ENCODE measurements at places on chromosomes 1 and 21.

GRCh38 chr1:172494166-172494565 lies 38.8 kb upstream of the SUCO start:
- no peak for DNase-seq

DNA sequence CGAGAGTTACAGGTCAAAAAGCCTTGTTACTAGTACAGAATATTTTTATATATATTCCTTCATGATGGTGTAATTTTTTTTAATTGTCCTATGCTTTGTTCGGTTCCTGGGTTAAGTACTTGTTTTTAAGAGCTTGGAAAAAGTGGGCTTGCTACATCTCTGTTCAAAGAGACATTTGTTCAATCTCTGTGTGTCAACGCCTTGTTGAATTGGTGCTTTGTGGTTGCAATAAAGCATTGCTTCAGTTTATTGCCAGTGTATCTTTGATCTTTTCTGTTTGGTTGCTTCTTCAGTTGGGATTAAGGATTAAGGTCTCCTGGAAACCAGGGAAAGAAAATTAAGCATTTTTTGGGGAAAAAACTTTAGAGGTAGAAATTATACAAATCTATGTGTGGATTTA lies 47.7 kb upstream of the DNASE2B start:
- DNase-seq, result no peak

DNA sequence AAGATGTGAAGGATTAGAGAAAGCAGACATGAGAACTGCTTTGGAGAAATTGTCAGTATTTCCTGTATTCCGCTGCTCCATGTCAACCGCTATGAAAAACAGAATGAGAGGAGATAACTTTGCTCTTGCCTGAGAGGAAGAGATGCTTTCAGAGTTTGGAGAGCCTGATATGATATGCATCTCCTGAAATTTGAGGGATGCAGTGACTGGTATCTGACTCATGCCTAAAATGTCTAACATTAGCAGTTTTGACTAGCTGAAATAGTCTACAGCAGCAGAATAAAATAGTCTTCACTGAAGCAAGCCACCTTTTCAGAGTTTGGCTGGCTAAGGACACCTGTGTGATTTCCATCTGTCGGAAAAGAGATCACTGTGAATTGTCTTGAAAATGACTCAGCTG lies 165.8 kb upstream of the LRRC7 start:
- DNase-seq, result no peak

DNA sequence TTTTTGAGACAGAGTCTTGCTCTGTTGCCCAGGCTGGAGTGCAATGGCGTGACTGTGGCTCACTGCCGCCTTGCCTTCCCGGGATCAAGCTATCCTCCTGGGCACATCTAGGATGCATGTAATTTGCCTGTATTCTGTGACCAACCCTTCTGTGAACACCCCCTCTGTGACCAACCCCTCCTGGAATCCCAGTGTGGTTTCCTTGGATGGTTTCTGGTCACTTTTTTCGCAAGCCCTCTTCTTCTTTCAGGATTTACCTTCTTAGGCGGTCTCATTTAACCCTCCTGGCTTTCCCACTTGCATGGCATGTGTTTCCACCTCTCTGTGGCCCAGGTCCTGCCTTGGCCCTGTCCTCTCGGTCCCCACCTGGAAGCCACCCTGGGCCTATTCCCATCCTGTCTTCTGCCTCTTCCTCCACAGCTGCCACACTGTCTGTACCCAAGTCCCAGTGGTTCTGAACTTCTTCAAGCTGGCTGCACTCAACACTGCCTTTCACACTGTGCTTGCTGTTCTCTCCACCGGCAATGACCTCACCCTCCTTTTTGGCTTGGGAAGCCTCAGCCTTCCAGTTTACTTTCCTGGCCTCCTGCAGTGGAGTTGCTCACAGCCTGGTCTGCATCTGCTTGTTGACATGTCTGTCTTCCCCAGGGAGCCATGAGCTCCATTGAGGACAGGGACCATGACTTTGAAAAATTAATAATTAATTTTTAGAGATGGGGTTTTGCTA lies 57.0 kb downstream of the DISC1 start:
- DNase-seq, result no peak

- peak; percentile 90 for DNase-seq
These were observed 32.2 kb upstream of the EPB41 start for GRCh38 chr1:28882009-28882628.

DNA sequence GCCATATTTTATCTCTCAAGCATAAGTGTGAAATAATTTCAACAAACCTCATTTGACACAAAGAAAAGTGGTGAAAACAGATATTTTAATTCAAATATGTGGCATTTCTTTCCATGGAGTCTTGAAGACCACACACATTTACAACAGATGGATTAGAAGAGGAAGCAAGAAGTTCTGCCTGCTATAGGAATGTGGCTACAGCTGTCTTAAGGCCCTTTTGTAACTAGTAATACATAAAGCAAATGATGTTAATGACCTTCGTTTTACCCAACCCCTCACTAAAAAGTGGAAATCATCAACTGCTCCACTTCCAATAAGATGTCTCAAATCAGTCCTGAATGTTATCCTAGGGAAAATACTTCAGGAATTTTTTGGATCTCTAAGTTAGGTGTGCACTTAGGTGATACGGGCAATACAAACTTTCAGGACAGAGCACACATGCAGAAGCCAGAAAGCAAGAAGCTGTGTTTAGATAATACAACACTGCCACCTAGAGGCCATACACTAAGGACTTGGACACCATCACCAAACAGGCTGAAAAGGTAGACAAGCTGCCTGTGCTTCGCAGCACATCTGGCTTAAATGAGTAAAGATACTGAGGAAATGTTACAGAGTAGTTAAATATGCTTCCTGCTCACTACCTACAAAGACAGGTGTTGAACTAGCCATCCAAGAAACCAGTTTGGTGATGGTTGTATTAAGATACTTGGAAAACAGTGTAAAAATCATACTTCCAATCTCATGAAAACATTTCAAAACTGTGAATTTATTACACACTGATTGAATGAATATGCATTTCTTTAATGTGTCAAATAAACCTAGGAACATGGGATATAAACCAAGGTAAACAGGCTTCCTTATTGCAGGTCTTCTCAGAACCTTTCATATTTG lies 24.4 kb downstream of the RRAGC start:
- DNase-seq, result no peak

DNA sequence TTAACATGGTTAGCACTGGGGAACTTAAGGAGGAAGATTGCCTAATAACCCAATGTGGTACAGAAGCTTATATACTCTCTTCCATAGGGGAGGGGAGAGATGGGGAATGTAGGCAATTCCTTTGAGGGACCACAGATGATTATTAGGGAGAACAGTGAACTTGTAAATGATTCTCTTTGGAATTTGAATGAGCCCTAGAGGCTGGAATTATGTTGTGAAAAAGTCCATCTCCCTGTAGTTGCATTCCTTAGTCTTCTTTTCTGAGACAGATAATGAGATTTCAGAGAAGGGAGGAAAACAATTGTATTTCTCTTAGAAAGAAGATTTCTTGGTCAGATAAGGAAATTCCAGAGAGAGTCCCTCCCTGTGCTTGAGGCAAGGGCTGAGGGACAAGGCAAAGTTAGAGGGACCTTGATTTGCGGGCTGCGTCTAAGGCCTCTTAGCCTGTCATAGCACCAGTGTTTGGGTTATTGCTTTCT lies 89.0 kb upstream of the HMCN1 start:
- no peak for DNase-seq

DNA sequence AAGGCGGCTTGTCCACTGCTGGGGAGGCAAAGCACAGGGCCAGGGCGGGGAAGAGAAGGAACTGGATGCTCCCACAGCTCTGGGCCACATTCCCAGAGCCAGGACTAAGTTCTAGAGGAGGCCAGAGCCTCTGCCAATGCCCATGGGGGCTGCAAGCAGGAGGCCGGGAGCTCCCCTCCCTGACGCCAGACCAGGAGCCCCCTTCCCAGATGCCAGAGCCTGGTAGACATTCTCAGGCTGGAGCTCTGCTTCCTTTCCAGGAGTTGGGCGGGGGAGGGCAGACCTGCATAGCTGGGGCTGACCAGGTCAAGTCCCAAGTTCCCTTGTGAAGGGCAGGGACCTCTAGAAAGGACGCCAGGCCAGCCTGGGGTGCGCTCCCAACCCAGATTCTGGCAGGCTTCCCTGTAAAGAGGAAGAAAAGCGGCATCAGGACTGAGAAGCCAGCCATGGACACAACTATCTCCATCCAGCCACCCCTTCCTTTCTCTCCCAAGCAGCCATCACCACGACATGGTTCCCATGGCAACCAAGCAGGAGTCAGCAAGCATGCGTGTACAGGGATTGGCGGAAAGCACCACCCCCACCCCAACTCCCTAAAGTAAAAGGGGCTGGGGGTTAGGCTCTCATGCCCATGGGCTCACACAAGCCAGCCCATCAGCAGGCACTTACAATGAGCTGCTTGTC lies 13.4 kb downstream of the KIF21B start:
- DNase-seq, result no peak

DNA sequence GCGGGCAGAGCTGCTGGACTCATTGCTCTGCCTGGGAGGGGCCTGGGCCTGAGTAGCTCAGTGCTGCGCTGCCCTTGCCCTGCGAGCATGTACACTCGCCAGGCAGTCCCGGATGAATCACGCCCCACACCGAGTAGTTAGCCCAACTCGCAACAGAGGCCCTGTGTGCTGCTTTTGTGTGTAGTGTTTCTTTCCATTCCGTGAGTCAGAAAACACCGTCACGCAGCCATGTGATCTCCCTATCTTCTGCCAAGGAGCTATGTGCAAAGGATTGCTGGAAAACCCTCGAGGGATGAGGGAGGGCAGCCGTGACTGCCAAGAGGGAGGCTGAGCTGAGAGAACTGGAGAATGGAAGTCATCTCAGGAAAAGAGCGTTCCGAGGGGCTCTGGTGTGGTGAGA lies 37.3 kb downstream of the NENF start:
- DNase-seq, result peak; percentile 86

GRCh38 chr1:100769906-100770646 lies 50.5 kb downstream of the VCAM1 start:
- no peak for DNase-seq

DNA sequence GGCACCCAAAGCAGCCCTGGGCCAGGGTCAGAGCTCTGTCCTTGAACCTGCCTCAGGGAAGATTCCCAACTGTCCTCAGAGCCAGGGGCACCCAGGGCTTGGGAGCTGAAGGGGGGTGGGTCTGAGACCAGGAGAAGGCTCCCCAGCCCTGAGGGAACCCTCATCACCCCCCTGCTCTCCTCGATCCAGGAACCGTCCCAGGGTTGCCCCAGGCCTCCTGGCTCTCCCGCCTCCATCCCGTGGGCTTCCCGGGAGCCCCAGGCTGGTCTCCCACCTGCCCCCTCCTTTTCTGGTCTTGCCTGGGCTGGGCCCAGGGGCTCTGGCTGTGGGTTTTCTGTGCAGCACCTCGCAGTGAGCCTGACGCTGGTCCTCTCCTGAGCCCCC lies 6.7 kb upstream of the SAMD11 start:
- no peak for DNase-seq

- DNase-seq, result no peak
These were observed 344.9 kb upstream of the RUNX1 start for GRCh38 chr21:35394049-35394448.

DNA sequence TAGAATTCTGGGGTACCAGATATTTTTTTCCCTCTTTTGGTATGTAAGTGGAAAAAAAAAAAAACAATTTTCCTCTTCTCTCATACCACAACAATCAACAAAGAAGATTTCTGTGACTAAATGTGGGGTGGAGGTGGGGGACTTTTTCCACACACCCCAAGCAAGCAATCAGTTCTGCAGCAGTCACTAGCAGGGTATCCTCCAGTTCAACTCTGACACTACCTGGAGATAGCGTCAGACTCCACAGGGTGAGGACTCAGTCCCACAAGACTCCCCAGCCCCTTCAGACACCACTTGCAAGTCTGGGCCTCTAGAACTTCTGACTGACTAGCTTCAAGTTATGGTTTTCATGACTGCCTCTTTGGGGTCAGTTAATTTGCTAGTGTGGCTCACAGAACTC lies 6.2 kb downstream of the DHX9 start:
- DNase-seq, result no peak

- DNase-seq, result no peak
These were observed at the start of gene COL8A2 for GRCh38 chr1:36125129-36125991. COL8A2 (minus strand) TSS chr1:36125222; CDS start chr1:36100242, 24,980 bp downstream.

- no peak for DNase-seq
These were observed 154.4 kb downstream of the HHAT start for GRCh38 chr1:210482945-210483617.
